ENCODE measurements at places on chromosomes 6 and 20.

GRCh38 chr20:35907017-35907701, 47.1 kb downstream of the SCAND1 start:
- no peak for DNase-seq

GRCh38 chr6:56638760-56639159, 3.9 kb downstream of the DST start:
- no peak for DNase-seq

- DNase-seq, result no peak
These were observed 46.3 kb downstream of the GABRR2 start for GRCh38 chr6:89268776-89269175.

DNA sequence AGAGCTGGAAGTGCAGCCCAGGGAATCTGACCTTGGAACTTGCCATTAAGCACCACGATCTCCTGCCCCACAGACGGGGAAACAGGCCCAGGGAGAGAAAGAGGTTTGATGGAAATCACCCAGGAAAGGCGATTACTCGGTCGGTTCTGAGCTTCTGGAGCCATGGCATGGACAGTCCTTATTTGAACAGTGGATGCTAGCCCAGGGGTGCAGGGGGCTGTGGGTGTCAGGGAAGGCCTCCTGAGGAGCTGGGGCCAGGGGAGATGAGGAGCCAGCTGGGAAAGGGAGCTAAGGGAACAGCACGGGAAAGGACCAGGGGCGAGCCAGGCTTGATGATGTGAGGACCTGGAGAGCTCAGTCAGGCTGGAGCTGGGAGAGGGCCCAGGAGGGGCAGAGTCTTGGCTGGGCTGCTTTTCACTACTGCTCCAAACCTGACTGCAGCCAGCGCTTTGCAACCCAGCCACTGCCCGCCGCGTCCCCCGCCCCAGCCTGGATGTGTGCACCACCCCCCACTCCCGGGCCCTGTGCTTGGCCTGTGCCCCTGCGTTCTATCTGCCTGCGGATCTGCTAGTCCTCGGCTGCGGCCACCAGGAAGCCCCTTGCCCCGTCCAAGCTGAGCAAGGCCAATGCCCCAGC, 17.8 kb downstream of the SUN5 start:
- DNase-seq, result no peak

DNA sequence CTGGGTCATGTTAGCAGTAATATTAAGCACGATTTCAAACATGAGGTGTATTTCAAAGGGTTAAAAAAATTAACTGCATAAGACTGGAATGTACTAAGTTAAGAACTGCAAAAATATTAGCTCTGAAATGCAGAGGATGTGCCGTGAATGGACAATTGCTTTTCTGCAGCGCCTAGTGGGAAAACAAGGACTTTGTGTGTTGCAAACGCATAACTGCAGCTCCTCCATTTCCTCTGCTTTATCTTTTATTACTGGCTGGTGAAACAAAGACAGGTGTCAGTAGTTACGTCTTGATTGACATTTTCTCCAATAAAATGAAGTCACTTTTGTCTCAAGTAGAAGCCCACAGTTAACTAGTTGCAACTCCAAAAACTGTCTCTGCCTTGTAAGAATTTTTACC, 1.7 kb downstream of the PDE7B start:
- no peak for DNase-seq

- no peak for DNase-seq
These were observed 4.8 kb upstream of the SRSF12 start for GRCh38 chr6:89122625-89123024.

DNA sequence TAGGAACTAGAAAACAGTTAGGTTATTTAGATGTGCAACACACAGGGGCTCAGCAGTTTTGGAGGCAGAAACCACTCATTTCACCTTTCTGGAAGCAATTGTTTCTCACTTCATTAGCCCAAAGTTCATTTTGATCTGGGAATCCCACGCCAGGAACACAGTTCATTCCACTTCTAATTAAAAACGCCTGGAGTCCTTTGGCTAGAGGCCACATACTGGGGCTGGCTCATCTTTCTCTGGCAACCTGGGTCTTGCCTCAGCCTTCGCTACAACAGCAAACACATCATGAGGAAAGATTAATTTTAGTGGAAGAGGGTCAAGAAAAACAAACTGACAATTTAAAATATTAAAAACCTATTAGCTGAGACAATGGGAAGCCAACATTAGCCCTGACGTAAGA, 69.7 kb downstream of the RFPL4B start:
- DNase-seq, result no peak

Data from NCI-H446 (cell line).